Endothelial cell of umbilical vein (primary cell): ENCODE measurements at places on chromosomes 3 and 15. TPM values are rescaled to one million over a fixed set of nuclear protein-coding genes. Genes with fewer than 3 reads are reported as not detected.

The KNG1 gene
- total RNA-seq = not detected in 2 replicates

The CLDN16 gene
- not detected in 2 replicates for total RNA-seq

The SLC9A9 gene
- 1.3 and 1.5 TPM in 2 replicates for total RNA-seq

The SMARCC1 gene
- total RNA-seq = 123 and 138 TPM in 2 replicates

The UCN2 gene
- not detected in 2 replicates for total RNA-seq

The CFAP20DC gene
- total RNA-seq = 1.9 and 2.1 TPM in 2 replicates

The SPINT1 gene
- total RNA-seq = 3.6 and 4.2 TPM in 2 replicates

GRCh38 chr15:63792584-63792983 lies 41.2 kb downstream of the HERC1 start:
- no peaks in the 10 kb centered on the region for H3K4me1 ChIP-seq
- no peak overlapping the region for H3K27ac ChIP-seq
- H3K4me3 ChIP-seq = no peak overlapping the region

GRCh38 chr3:53890726-53891475 lies 758 bp downstream of the SELENOK start:
- peak overlapping the region; percentile 96 for H3K4me3 ChIP-seq
- peaks cover 5% of the 10 kb centered on the region for H3K27me3 ChIP-seq
- peaks cover 13% of the 10 kb centered on the region for H3K4me1 ChIP-seq
- peak overlapping the region; percentile 80 for H3K27ac ChIP-seq

DNA sequence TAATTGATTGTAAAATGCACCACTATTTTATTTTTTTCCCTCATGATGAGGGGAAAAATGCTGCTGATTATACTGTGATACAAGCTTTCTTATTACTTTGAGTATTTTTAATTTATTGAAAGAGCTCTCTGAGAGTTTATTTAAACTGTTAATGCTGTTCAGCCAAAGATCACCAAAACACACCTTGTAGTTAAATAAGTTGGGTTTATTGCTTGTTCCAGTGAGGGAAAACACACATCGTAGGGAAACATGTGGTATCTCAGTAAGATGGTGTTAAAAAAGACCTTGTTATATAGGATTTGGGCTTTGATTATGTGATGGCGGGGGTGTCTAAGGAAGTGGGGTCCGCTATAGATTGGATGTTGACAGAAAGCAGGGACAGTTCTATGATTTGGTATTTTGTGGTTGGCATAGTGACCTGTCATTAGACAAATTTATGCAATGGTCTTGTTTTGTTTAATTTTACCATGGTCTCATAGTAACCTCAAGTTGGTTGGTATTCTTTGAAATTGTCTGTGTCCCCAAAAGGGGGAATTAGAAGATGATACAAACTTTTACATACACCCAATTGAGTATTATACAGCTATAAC lies 11.1 kb downstream of the HACD3 start:
- H3K27me3 ChIP-seq = no peaks in the 10 kb centered on the region
- no peaks in the 10 kb centered on the region for H3K36me3 ChIP-seq
- H3K27ac ChIP-seq = no peak overlapping the region
- no peaks in the 10 kb centered on the region for H3K4me1 ChIP-seq

- no peak overlapping the region for H3K27ac ChIP-seq
- no peak overlapping the region for H3K4me3 ChIP-seq
- H3K4me1 ChIP-seq = peaks cover 23% of the 10 kb centered on the region
- no peaks in the 10 kb centered on the region for H3K27me3 ChIP-seq
Measured at GRCh38 chr15:93028632-93029213, 60.3 kb downstream of the RGMA start.

DNA sequence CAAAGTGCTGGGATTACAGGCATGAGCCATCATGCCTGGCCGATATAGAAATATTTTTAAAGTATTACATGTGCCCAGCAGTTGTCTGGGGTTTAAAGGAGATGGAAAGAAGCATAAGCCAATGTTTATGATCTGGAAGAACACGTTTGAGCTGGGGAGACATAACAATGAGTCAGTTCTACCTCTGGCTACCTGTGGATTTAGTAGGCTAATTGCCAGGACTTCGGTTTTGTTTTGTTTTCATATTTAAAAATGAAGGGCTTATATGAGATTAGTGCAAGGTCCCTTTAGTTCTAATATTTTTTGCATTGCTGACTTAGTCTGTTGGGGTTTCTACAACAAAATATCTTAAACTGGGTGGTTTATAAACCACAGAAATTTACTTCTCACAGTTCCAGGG lies 22.9 kb upstream of the TNFSF10 start:
- no peak overlapping the region for H3K4me3 ChIP-seq
- H3K27ac ChIP-seq = no peak overlapping the region
- peaks cover 6% of the 10 kb centered on the region for H3K4me1 ChIP-seq
- DNase-seq = no peak
- no peaks in the 10 kb centered on the region for H3K36me3 ChIP-seq

GRCh38 chr3:126867863-126868200 lies 115.1 kb upstream of the PLXNA1 start:
- no peak overlapping the region for H3K27ac ChIP-seq
- no peaks in the 10 kb centered on the region for H3K36me3 ChIP-seq
- no peaks in the 10 kb centered on the region for H3K27me3 ChIP-seq
- no peak for DNase-seq

DNA sequence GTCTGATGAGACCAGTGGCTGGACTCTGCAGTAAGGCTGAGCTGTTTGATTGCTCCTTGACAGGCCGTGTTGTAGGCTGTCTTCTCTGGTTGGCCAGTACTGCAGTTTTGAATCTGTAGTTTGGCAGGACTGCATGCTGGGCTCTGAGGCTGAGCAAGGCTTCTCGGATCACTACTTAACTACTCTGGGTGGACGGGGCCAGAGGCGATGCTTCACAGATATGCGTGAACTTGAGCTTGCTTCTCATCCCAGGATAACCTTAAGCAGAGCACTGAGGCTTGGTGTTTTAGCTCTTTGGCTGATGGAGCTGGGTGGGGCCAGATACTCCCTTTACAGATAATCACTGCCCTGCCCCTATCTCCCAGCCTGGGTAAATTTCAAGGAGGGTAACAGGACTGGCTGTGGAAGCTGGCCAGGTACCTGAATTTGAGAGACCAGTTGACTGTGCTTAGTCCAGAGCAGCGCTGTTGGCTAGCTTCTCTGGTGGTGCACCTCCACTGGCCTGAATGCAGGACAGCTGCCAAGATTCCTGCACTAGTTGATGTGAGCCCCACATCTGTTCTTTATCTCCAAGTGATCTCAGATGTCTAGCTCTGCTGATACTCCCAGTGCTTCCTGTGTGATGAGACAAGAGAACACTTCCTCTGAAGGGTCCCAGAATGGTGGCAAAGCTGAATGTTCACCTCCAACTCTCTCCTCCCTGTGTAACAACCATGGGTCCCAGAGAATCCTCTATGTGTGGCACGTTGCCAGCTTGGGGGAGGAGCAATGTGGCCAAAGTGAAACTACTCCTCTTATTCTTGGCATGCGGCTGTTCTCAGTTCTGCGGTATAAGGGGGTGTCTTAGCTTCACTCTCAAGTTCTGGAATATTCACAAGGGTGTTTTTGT lies 37.9 kb downstream of the RPL39L start:
- peaks cover 13% of the 10 kb centered on the region for H3K4me1 ChIP-seq
- H3K27ac ChIP-seq = peak overlapping the region; percentile 62
- H3K27me3 ChIP-seq = no peaks in the 10 kb centered on the region
- H3K4me3 ChIP-seq = peak overlapping the region; percentile 81
- no peaks in the 10 kb centered on the region for H3K36me3 ChIP-seq
- DNase-seq = peak; percentile 90

- no peak overlapping the region for H3K4me3 ChIP-seq
- H3K36me3 ChIP-seq = no peaks in the 10 kb centered on the region
Measured at GRCh38 chr3:139074565-139075115, 29.9 kb upstream of the PRR23C start.

DNA sequence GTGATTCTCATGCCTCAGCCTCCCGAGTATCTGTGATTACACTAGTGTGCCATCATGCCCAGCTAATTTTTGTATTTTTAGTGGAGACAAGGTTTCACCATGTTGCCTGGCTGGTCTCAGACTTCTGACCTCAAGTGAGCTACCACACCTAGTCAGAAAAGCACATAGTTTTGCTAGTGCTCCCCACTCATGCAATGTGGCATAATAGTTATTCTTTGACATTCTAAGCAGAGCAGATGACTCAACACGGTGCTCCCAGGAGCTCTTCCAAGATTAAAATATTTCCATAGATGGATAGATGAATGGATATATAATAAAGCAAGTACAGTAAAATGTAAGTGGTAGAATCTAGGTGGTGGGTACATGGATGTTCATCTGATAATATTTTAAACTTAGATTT lies 53.1 kb upstream of the GK5 start:
- H3K4me3 ChIP-seq = no peak overlapping the region
- H3K27ac ChIP-seq = no peak overlapping the region
- H3K27me3 ChIP-seq = peaks cover 3% of the 10 kb centered on the region
- no peaks in the 10 kb centered on the region for H3K36me3 ChIP-seq
- no peak for DNase-seq

DNA sequence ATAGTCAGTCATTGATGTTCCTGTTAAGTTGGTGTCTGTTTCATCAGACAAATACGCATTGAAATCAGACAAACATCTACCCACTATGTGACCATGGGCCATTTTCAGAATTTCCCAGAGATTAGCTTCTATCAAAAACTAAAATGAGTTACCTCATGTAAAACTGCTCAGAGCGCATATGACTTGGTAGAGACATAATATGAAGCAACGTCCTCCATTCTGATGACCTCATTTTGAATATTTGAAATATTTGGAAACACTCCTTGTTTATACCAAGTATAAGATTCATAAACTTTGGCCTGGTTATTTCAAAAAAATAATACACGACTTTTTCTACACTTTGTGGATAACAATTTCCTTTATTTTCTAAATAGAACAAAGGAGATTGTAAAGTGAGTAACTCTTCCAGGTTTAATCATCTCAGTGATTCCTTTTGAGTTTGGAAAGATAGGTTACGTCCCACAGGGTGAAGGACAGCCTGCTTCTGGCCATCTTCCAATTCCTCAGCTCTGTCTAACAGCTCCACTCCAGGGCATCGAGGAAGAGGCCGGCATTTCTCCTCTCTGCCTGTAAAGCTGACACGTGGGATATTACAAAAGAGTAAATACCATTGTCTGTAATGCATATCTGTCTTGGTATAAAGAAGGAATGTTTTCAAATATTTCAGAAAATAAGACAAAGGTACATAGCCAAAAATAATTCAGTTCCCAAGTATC lies 122.6 kb downstream of the CADM2 start:
- no peaks in the 10 kb centered on the region for H3K4me1 ChIP-seq
- no peak overlapping the region for H3K27ac ChIP-seq
- H3K36me3 ChIP-seq = no peaks in the 10 kb centered on the region
- DNase-seq = no peak

DNA sequence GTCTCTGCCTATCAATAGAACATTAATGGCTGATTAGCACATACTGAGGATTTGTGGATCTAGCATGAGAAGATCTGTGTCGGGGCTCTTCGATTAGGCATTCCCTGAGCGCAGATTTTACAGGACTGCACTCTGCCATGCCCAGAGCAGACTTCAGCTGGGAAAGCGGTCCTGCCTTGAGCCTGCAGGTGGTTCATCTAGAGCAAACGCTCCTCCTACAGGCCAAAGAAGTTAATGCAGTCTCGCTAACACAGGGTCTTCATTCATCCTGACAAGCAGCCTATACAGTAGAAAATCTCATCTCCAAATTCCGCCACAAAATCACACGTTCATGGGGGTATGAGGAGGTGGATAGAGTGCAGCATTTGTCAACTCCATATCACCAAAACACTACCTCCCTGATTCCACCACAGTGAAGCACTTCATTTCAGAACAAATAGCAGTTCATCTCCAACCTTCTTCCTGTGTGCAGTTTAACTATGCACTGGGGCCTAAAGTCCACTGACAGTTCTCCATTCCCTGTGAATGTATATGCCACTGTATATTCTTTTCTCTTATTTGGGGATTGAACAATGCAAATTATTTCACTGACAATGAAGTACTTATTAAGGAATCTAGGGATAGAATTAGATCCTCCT lies 405.8 kb downstream of the IGSF11 start:
- no peaks in the 10 kb centered on the region for H3K4me1 ChIP-seq
- no peak overlapping the region for H3K27ac ChIP-seq
- H3K27me3 ChIP-seq = no peaks in the 10 kb centered on the region
- peak; percentile 51 for DNase-seq
- no peak overlapping the region for H3K4me3 ChIP-seq

DNA sequence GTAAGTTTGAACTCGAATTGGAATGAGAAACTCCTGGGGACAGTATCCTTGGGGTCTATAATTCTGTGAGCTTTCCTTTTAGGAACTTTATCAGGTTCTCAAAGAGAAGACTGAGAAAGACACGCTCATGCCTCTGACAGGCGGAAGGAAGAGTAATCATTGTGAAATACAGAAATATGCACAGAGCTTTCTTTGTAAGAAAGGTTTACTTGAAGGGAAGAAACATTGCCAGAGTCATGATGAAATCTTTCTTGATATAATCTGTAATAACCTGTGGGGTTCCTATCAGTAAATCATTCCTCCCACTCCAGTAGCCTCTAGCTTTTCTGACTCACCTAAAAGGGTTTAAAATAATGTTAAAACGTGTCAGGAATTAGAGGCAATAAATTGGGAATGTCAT lies 83.6 kb upstream of the CCDC39 start:
- H3K27ac ChIP-seq = no peak overlapping the region
- no peaks in the 10 kb centered on the region for H3K36me3 ChIP-seq
- no peaks in the 10 kb centered on the region for H3K27me3 ChIP-seq
- no peaks in the 10 kb centered on the region for H3K4me1 ChIP-seq

GRCh38 chr3:132145833-132146232 lies 111.0 kb upstream of the CPNE4 start:
- peaks cover 6% of the 10 kb centered on the region for H3K27me3 ChIP-seq
- no peak for DNase-seq
- H3K27ac ChIP-seq = no peak overlapping the region

DNA sequence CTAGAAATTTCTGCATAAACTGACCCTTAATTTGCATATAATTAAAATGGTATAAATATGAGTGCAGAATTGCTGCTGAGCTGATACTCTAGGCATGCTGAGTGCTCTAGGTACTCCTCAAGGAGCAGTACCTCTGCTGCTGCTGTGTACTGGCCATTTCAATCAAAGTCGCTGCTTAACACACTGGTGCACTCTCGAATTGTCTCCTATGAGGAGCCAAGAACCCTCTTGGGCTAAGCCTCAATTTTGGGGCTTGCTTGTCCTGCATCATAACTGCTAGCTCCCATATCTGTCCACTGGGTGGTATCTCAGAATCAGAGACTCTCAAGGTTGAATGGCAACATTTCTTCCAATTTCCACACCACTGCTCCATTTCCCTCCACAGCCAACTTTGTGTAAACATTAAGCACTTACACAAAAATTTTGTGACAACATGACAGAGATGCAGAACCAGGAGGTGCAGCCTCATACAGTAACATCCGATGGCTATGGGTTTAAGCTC lies 82.5 kb downstream of the XXYLT1 start:
- H3K36me3 ChIP-seq = no peaks in the 10 kb centered on the region
- H3K27ac ChIP-seq = no peak overlapping the region
- H3K4me1 ChIP-seq = peaks cover 27% of the 10 kb centered on the region
- no peak overlapping the region for H3K4me3 ChIP-seq
